ENCODE measurements at places on chromosomes 5 and 9. TPM values are rescaled to one million over a fixed set of nuclear protein-coding genes. Genes with fewer than 3 reads are reported as not detected.

DNA sequence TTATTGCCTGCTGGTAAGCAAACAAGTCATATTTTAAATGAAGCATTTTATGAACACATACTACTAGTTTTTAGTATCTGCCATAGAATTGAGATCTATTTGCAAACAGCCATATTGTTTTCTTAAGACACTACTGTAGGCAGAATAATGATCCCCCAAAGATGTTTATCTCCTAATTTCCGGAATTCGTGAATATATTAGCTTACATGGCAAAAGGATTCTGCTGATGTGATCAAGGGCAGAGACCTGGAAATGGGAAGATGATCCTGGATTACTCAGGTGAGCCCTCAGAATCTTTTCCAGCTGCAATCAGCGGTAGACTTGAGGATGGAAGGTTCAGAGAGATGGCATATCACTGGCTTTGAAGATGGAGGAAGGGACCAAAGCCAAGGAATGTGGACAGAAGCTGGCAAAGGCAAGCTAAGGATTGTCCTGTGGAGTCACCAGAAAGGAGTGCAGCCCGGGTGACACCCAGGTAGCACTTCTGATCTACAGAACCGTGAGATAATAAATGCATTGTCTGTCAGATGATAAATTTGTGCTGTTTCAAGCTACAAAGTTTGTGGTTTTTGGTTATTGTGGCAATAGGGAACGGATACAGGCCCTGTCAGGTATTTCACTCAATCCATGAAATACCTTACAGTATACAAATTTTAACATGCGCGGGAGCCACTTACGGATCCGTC, 1.0 kb upstream of the ERCC6L2 start:
- no peak overlapping the region for H3K4me3 ChIP-seq
- H3K4me1 ChIP-seq = no peaks in the 10 kb centered on the region
- DNase-seq = no peak
- no peak overlapping the region for H3K27ac ChIP-seq

DNA sequence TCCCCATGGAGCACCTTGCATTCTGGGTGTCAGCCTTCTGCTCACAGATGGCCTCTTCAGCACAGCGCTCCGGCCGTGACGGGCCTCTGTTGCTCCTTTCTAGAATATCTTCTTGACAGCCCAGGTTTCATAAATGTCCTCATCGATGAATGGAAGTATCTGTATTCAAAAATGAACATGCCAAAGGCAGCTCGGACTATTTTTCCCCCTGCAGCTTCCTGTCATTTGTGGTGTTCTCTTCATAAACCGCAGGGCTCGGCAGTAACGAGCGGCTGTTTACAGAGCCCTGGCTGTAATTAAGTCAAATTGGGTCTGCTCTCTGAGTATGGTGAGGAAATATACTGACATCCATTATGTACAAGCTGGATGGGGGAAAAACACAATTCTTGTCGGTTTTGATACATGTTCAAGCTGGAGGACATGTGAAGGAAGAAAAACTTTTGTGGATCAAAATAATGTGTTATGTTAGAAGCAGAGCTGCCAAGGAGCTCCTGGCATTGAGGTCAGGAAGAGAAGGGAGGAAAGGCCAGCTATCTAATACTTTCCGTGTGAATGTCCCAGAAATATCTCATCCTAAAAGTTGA, 154.1 kb upstream of the CD180 start:
- H3K36me3 ChIP-seq = no peaks in the 10 kb centered on the region
- H3K27ac ChIP-seq = no peak overlapping the region
- H3K4me3 ChIP-seq = no peak overlapping the region
- H3K27me3 ChIP-seq = no peaks in the 10 kb centered on the region
- no peak for DNase-seq

DNA sequence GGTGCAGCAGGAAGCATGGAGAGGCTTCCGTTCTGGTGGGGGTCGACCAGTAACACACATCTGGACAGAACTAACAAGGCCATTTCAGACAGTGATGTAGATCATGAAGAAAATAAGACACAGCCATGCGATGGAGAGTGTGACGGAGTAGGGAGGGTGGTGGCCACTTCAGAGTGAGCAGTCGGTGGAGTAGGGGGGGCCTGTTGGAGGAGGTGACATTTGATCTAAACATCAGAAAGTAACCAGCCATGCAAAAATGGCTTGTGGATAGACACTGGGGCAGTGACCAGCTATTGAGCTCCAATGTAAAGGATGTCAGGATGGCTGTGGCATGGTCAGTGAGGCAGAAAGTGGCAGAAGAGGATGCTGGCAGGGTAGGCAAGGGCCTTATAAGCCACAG, 65.9 kb downstream of the PPARGC1B start:
- H3K4me1 ChIP-seq = no peaks in the 10 kb centered on the region
- no peak for DNase-seq
- H3K4me3 ChIP-seq = no peak overlapping the region
- no peaks in the 10 kb centered on the region for H3K27me3 ChIP-seq
- no peaks in the 10 kb centered on the region for H3K36me3 ChIP-seq
- H3K27ac ChIP-seq = peak overlapping the region; percentile 87

- H3K4me1 ChIP-seq = no peaks in the 10 kb centered on the region
- no peak overlapping the region for H3K4me3 ChIP-seq
- H3K27ac ChIP-seq = no peak overlapping the region
- DNase-seq = peak; percentile 75
- H3K36me3 ChIP-seq = no peaks in the 10 kb centered on the region
- H3K27me3 ChIP-seq = no peaks in the 10 kb centered on the region
These were observed 2.1 kb upstream of the TTLL11 start for GRCh38 chr9:122095010-122095767.

The STPG3 gene
- not detected for total RNA-seq

- peak overlapping the region; percentile 83 for H3K27ac ChIP-seq
- peaks cover 40% of the 10 kb centered on the region for H3K4me1 ChIP-seq
- H3K4me3 ChIP-seq = no peak overlapping the region
- no peaks in the 10 kb centered on the region for H3K27me3 ChIP-seq
These were observed 15.5 kb downstream of the C5orf15 start for GRCh38 chr5:133952729-133953567.

DNA sequence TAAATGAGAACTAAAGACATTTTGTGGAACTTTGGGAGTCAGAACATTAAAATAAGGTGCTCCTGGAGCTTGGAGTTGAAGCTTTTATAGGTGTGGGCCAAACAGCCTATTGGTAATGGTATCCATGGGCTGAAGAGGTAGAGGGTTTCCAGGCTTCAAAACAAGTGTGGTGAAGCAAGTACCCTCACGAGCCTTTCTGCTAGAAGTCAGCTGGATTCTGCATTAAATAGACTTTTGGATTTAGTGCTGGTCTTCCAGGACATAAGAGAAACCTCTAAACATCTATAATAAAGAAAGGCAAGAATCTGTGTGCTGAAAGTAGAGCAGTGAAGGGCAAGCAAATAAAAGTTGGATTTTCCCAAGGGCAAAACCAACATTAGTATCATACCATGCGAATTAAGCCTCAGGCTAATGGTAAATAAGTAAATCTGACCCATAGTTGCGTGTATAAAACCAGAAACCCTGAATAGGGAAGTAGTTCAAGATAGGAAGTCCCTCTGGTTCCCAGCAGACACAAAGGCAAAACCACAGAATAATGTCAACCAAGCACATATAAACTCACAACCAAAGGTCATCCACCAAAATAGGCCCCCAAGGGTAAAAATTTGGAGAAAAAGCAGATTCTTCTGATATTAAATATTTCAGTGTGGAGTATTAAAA, 306.3 kb downstream of the TLE4 start:
- no peaks in the 10 kb centered on the region for H3K27me3 ChIP-seq
- H3K4me3 ChIP-seq = no peak overlapping the region
- DNase-seq = no peak
- no peaks in the 10 kb centered on the region for H3K36me3 ChIP-seq
